DND-41 (cell line): ENCODE measurements at places on chromosomes 6 and 20.

DNA sequence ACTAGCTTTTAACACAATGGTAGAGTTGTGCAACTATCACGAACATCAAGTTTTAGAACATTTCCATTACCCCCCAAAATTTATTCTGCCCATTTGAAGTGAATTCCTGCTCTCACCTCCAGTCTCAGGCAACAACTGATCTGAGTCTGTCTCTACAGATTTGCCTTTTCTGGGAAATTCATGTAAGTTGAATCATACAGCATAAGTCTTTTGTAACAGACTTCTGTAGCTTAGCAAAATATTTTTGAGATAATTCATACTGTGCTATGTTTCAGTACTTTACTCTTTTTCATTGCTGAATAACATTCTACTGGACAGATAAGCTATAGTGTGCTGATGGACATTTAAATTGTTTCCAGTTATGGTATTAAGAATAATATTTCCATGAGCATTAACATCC is 447.3 kb upstream of the GJE1 start:
- no peak for DNase-seq

DNA sequence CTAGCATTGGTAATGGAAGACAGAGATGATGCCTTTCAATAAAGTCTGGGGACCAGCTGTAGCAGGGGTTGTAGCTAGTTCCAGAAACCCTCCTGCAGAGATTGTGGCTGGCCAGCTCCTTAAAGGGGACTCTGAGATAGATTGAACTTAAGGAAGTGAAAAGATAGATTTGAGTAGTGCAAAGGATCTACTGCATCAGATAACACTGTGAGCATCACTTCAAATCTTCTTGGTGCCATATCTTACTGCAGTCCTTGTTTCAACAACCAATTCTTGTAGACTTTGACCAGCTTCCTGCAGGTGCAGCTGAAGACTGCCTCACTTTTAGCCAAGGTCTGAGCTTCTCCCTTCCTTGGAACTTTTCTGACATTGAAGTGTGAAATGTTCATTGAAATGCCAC is 14.8 kb upstream of the CEP162 start:
- DNase-seq, result no peak

DNA sequence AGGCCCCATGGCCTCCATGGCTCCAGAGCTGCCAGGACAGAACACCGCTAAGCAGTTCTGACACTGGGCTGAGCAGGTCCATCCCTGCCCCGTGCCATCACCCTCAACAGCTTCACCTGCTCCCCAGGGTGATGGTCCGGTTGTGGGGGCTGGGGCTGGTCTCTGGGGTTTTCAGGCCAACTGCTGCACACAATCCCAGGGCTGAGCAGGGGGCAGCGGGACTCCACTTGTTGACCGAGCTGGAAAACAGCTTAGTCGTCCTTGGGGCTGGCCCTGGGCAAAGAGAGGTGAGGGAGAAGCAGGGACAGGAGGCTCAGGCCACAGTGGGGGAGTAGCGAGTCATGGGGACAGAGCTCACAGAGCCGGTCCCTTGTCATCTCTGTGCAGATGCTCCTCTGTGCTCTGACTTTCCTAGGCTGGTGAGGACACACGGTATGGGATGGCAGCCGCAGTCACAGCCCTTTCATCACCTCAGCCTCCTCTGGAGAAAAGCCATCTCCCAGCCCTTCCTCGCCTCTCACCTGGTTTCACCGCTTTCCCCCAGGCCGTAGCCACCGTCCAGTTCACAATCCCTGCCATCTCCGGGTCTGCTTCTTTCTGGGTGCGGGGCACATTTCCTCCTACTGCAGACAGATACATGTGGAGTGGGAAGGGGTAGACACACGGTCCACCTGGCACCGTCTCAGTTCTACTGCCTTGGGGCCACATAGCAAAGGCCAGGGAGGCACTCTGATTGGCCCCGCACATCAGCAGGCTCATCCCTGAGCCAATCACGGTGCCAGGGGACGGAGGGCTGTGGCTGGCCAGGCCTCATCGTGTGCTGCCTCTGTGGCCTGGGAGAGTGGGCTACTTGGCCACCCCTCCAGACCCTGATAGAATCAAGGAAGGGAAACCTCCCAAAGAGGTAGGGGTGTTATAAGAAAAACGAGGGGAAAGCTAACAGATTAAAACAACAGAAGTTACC is 19.1 kb downstream of the MDFI start:
- no peak for DNase-seq

DNA sequence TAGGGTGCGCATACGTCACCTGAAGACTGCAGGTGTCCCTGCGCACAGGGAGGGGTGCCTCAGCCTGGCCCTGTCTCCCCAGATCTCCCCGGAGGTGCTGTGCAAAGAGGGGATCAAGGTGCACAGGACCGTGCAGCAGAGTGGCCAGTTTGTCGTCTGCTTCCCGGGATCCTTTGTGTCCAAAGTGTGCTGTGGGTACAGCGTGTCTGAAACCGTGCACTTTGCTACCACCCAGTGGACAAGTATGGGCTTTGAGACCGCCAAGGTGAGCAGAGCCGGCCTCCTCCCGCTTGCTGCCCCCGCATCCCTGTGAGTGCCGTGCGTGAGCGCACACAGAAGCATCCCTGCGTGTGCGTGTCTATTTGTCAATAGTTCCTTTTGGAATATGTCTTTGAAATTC is 150.7 kb downstream of the DTNBP1 start:
- peak; percentile 22 for DNase-seq

DNA sequence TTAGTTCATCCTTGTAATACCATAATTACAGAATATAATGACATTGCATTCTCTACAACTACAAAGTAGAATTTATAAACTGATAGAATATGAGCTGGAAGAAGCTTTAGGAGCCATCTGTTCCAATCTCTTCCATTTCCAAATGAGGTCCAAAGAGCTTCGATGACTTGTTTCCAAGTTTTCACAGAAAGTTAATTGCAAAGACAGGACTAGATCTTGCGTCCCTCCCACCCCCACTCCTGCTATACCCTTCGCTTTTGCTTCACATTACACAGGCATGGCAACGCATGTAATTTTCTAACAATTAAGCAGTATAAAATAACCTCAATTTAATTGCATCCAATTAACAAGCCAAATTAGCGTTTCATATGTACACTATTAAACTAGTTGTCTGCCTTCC is 7.0 kb downstream of the HIVEP2 start:
- no peak for DNase-seq

DNA sequence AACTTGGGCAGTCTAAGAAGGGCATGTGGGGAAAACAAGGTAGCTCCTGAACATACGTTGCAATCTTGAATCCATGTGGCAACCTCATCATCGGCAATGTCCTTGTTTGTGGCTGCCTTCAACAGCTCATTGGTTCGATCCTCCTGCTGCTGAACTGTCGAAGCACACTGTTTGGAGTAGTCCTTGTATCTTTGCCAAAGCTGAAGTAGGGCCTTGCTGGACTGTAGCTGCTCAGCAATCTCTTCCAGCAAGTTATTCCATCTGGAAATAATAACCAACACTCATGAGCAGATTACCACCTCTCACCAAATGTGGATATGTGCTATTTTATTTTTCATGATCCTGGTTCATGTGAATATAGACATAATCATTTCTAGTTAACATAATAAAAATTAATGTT is 413.3 kb downstream of the ESR1 start:
- no peak for DNase-seq

DNA sequence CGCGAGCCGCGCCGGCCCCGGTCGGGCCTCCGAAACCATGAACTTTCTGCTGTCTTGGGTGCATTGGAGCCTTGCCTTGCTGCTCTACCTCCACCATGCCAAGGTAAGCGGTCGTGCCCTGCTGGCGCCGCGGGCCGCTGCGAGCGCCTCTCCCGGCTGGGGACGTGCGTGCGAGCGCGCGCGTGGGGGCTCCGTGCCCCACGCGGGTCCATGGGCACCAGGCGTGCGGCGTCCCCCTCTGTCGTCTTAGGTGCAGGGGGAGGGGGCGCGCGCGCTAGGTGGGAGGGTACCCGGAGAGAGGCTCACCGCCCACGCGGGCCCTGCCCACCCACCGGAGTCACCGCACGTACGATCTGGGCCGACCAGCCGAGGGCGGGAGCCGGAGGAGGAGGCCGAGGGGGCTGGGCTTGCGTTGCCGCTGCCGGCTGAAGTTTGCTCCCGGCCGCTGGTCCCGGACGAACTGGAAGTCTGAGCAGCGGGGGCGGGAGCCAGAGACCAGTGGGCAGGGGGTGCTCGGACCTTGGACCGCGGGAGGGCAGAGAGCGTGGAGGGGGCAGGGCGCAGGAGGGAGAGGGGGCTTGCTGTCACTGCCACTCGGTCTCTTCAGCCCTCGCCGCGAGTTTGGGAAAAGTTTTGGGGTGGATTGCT is 1.3 kb downstream of the VEGFA start:
- peak; percentile 73 for DNase-seq

DNA sequence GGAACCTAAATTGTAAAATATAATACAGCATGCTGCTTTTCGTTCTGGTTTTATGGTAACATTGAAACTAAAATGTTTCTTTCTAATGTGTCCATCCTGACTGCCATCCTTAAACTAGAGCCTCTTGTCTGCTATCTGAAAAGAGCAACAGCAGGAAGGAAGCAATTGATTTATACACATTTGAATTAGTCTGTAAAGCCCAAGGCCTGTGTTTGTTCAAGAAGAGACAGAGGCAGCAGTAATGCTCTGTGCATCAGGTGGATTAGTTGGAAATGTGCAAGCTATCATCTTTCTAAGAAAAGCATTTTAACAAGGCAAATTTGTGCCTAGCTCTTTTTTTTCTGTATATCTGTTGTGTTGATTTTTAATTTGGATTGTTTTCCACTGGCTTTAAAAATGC is 128.6 kb downstream of the SCAF8 start:
- no peak for DNase-seq

GRCh38 chr6:73285674-73286283 is 22.8 kb upstream of the KHDC1 start:
- DNase-seq, result no peak

DNA sequence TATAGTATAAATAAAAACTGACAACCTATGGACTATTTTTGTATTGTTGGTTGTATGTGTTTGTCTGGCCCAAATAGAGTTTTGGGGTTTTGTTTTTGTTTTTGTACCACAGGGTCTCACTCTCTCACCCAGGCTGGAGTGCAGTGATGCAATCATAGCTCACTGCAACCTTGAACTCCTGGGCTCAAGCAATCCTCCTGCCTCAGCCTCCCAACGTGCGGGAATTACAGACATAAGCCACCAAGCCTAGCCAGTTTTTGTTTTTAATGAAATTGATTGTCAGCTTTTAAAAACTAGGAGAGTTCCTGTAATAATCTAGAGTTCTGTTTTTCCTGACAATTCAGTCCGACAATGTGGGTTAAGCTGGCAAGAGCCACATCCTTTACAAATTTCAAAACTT is 98.7 kb downstream of the ZMYND8 start:
- no peak for DNase-seq

DNA sequence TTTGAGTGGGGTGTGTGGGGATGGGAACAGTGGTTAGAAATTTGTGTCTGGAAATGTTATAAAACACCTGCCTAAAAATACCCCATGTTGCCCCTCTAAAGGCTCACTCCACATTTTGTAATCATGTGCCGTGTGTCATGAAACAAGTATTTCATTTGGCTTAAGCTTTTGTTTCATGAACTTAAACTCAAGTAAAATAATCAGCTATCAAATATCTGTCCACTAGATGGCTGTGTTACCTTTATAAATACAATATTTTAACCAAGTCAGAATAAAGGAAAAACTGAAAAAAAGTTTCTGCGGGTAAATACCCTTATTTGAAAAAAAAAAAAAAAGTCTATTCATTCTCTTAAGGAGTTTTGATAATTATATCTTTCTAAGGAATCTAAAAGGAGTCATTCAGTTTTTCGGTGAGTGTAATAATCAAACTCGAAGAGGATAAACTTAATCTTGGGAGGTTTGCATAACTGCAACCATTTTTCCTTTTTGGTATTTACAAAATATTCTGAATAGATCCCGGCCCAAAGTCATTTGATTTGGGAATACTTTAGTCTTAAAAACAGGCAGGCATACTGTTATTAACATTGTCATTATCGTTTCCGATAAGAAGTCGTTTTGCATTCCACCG is 29.9 kb upstream of the MTRF1L start:
- no peak for DNase-seq

- no peak for DNase-seq
Measured at GRCh38 chr20:4697831-4698221, 23.9 kb upstream of the PRND start.

GRCh38 chr20:1484438-1485116 is 6.6 kb downstream of the SIRPB2 start:
- no peak for DNase-seq

DNA sequence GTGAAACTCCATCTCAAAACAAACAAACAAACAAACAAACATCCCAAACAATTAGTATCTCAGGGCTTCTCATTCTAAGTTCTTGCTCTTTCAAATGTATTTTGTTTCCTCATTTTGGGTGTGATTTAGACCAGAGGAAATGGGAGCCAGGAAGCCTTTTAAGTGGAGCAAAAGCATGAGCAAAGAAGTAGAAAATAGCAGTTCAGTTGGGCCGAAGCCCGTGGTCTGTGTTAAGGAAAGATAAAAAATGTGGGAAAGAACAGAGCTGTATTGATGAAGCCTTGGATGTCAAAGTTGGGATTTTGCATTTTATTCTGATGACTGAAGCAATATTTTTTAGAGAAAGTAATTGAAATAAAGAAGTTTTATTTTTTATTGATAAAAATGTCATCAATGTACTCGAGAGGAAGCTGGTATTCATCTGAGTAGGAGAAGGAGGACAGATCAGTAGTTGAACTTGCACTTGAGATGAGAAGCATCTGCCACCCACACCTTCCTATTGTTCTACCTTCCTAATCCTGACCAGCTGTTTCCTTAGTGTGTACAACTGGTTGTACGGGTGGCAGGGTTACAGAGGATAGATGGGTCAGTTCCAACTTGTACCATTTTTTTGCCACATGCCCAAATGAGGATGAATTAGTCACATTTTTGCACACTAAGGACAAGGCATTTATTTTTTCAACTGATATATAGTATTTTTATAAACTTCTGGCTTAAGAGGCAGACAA is 56.1 kb downstream of the KIAA0408 start:
- DNase-seq, result no peak

DNA sequence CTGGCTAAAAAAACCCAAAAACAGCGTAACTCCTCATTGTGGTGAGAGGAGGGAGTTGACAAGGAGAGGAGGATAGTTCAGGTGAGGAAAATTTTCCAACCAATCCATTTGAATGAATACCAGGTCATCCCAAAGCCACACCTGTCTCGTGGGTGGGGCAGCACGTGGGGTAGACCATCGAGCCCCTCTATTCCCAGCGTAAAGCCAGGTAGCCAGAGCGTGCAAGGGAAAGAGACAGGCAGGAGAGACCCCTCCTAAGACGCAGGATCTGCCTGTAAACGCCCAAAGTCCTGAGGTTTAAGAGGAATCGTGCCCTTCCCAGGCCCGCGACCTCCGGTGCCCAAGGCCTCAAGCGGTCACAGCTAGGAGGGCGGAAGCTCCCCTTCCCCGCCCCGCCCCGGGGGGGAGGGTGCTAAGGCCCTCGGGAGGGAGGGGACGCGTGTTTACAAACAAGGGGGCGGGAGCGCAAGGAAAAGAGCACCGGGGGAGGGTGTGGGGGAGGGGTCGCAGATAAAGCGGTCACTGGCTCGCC is 712 bp downstream of the RXRB start:
- DNase-seq, result peak; percentile 82
